HepG2 (cell line): ENCODE measurements at places on chromosomes 3 and 15.

GRCh38 chr3:112531358-112531781, 30.4 kb downstream of the ATG3 start:
- peak; percentile 3 for DNase-seq

GRCh38 chr3:42515391-42515916, 13.0 kb downstream of the VIPR1 start:
- no peak for DNase-seq

DNA sequence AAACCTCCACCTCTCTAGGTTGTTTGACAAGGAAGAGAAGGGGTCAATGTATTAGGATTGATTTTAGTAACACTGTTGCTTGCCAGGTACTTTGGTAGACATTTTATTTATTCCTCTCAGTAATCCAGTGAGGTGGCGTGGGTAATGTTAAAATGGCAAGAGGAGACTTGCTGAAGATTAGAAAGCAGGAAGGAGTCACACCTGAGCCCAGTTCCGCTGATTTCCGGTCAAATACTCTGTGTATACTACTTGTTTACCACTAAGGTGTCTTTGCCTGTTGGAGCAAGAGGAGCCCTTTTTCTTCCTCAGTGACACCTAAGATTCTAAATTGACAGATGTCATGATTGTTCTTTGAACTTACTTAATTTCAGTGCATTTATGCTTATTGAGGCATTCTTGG, 1.7 kb downstream of the OXNAD1 start:
- no peak for DNase-seq

DNA sequence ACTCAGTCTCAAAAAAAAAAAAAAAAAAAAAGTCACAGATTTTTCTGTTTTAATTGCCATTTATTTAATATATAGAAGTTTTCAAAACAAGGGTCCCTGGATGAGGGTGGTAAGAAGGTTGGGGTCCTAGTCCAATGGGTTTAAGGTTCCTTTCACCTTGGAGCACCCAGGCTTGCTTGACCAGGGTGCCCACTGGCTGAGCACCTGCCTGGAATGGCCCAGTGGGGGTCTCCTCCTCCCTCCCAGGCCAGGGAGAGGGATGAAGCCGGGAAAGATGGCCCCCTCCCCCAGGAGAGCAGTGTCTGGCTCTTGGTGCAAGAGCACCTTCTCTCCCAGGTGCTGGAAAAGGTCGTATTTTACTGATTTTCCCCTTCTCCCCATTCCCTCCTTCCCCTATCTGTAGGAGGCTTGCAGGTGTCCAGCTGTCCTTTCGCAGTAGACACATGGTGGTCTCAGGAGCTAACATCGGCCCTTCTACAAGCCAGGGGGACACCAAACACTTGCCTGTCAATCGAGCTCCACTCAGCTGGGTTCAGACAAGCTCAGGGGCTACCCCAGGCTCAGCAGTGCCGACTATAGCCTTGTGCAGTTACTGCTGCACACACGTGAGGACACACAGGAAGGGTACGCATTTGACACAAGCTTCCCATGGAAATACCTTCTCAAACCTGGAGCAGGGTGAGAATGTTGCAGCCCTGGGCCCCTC, 112.3 kb upstream of the KLF13 start:
- DNase-seq = no peak

DNA sequence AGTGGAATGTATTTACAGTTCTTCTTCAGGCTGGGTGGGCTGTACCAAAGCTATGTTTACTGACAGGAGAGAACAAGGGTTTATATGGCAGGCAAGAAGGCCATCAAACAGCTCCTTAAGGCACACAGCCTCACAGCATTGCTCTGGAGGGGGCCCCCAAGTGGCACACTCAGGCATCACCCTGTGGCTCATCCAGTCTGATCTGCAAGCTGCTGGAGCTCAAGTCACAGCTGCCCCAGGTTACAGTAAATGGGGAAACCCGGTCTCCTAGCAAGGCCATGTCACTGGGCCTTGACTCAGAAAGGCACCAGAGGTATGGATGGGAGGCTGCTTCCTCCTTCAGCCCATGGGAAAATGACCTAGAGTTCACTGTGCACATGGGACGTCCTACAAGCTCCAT, 67.5 kb downstream of the TFG start:
- no peak for DNase-seq

DNA sequence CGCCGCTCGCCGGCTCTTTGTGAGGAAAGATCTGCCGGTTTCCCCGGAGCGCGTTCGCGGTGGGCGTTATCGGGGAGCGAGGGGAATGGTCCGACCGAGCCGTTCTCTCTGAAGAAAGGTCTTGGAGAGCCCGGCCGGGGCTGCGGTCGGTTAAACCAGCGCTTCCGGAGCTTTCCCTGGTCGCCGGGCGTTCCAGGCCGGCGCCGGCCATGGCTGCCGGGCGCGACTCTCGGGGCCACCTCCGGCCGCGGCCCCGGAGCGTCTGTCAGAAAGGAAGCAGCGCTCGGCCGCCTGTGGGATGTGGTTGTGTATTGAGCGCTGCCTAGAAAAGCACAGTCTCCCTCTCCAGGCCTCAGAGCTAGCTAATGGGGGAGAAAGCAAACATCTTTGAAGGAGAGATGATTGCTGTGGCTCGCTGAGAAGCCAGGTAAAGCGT, 731 bp downstream of the FYTTD1 start:
- DNase-seq = no peak

DNA sequence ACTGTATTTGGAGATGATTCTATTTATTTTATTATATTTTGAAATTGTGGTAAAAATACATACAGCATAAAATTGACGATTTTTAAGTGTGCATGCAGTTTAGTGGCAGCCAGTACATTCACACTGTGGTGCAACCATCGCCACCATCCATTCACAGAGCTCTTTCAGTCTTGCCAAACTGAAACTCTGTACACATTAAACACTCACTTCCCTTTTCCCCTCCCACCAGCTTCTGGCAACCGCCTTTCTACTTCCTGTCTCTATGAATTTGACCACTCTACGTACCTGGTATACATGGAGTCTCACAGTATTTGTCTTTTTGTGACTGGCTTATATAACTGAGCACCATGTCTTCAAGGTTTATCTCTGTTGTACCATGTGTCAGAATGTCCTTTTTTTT, 303.3 kb upstream of the ATP10A start:
- DNase-seq = no peak

DNA sequence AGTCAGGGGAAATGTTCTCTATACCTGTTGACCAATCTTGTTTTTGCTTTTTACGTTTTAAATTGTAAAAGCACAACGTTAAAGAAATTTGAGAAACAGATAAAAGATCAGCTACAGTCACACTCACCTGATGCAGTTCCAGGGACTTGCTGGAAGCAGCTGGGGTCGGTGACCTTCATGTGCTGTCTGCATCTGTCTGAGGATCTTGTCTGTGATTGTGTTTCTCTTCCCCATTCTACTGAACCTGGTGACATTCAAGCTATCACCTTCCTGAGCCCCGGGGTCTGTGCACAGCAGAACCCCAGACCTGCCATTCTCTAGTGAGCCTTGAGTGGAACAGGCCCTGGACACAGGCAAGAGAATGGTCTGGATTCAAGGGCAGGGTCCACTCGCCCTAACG, 66.4 kb upstream of the SIAH2 start:
- DNase-seq = no peak

- DNase-seq = peak; percentile 3
These were observed 21.4 kb upstream of the ZBED2 start for GRCh38 chr3:111616417-111617105.

- no peak for DNase-seq
These were observed 76.0 kb downstream of the PTPRG start for GRCh38 chr3:61637088-61638051.

DNA sequence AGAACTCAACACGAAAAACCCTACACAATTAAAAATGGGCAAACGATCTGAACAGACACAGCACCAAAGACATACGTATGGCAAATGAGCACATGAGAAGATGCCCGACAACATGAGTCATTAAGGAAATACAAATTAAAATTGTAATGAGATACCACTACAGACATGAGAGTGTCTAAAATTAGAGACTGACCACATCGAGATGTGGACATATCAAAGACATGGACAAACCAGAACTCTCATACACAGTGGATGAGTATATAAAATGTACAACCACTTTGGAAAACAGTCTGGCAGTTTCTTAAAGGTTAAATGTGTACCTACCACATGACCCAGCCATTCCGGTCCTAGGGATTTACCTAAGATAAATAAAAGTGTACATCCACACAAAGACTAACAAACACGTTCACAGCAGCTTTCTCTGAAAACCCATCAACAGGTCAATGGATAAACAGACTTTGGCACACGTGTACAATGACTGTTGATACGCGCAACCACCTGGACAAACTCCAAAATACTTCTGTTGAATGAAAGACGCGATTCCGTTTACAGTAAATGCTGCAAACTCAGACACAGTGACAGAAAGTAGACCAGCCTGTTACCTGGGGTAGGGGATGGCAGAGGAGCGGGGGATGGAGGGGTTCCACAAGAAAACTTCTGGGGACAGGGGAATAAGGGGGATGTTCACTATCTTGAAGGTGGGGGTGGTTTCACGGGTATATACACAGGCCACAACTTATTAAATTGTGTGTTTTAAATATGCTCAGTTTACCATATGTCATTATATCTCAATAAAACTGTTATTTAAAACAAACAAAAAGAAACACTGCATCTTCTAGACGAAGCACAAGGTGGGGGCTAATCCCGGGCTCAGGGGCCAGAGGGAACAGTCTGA, 2.1 kb downstream of the TNK2 start:
- DNase-seq = no peak

- no peak for DNase-seq
These were observed 43.4 kb upstream of the ARL14 start for GRCh38 chr3:160633361-160634083.

DNA sequence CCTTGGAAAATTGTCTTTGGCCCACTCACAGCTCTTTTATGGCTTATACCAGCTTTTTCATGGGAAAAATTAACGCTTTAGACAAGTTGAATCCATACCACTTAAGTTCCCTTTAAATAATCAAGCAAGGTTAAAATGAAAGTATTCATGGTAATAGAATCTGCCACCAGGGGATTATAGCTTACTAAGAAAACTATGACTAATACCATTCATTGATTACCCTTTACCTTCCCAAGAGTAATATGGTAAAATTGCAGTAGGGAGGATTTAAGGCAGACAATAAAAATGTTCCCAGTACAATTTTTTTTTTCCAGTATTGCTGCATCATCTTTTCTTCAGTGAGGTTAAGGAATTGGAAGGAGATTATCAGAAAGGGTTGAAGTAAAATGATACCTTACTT, 641.1 kb upstream of the NAALADL2 start:
- DNase-seq = no peak

- DNase-seq = no peak
These were observed 18.9 kb upstream of the GREM1 start for GRCh38 chr15:32698773-32699390.

DNA sequence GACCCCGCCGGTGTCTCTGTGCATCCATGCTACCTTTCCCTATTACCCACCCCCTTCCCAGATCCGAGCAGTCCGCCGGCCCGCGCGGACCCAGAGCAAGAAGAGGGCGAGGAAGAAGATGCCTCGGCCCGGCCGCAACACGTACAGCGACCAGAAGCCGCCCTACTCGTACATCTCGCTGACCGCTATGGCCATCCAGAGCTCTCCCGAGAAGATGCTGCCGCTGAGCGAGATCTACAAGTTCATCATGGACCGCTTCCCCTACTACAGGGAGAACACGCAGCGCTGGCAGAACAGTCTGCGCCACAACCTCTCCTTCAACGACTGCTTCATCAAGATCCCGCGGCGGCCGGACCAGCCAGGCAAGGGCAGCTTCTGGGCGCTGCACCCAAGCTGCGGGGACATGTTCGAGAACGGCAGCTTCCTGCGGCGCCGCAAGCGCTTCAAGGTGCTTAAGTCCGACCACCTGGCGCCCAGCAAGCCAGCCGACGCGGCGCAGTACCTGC, 788 bp downstream of the FOXB1 start:
- DNase-seq = no peak

DNA sequence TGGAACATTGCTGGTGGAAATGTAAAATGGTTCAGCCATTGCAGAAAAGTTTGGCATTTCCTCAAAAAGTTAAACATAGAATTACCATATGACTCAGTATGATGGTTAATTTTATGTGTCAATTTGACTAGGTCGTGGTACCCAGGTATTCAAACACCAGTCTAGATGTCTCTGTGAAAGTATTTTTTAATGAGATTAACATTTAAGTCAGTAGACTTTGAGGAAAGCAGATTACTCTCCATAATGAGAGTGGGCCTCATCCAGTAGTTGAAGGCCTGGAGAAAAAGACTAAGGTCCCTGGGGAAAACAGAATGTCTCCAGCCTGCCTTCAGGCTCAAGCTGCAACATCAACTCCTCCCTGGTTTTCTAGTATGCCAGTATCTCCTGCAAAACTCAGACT, 42.3 kb upstream of the TMEM87A start:
- no peak for DNase-seq
